ENCODE measurements at places on chromosomes 12 and 14. TPM values are rescaled to one million over a fixed set of nuclear protein-coding genes. Genes with fewer than 3 reads are reported as not detected.

SLC24A4 gene
- total RNA-seq: 0.63 TPM

KRT81 gene
- total RNA-seq: not detected

PIWIL1 gene
- total RNA-seq: not detected

LRP1 gene
- total RNA-seq: 135 TPM

TOMM20L gene
- not detected for total RNA-seq

PSEN1 gene
- 85.8 TPM for total RNA-seq

CLEC2A gene
- total RNA-seq: not detected

NEUROD4 gene
- total RNA-seq: 4.4 TPM

RPL10L gene
- not detected for total RNA-seq

CCDC38 gene
- total RNA-seq: not detected

KCNK13 gene
- 0.31 TPM for total RNA-seq

WNT1 gene
- not detected for total RNA-seq

IL22 gene
- total RNA-seq: not detected

GPR162 gene
- total RNA-seq: 57.0 TPM

MGAT4C gene
- total RNA-seq: 77.3 TPM

AVPR1A gene
- total RNA-seq: 7.2 TPM

TPPP2 gene
- total RNA-seq: not detected

HSP90AA1 gene
- total RNA-seq: 484 TPM

TCL1B gene
- not detected for total RNA-seq

PCNX1 gene
- total RNA-seq: 210 TPM

SLC39A5 gene
- total RNA-seq: not detected

PTGDR gene
- not detected for total RNA-seq

GLIPR1L1 gene
- total RNA-seq: not detected

KERA gene
- total RNA-seq: 0.31 TPM

PPP1R36 gene
- total RNA-seq: not detected

SCN8A gene
- total RNA-seq: 134 TPM

LRRC10 gene
- not detected for total RNA-seq

PLCZ1 gene
- not detected for total RNA-seq

CCDC184 gene
- total RNA-seq: 15.7 TPM

ANAPC5 gene
- total RNA-seq: 234 TPM

ARHGEF40 gene
- 20.7 TPM for total RNA-seq

LTB4R gene
- total RNA-seq: 1.6 TPM

IL31 gene
- total RNA-seq: not detected

ADGRD1 gene
- 4.1 TPM for total RNA-seq

PPP1R1A gene
- total RNA-seq: 10.0 TPM

TMEM63C gene
- 21.6 TPM for total RNA-seq

BCL2L2 gene
- 20.3 TPM for total RNA-seq

ANO2 gene
- total RNA-seq: 4.4 TPM

TBX5 gene
- total RNA-seq: not detected

RHOF gene
- total RNA-seq: 17.8 TPM

EFS gene
- total RNA-seq: 24.1 TPM

SLCO1B1 gene
- total RNA-seq: not detected

NOVA1 gene
- total RNA-seq: 107 TPM

LMNTD1 gene
- total RNA-seq: not detected

CCDC91 gene
- total RNA-seq: 76.4 TPM

AKAP3 gene
- 2.5 TPM for total RNA-seq

CRIP1 gene
- total RNA-seq: 1.6 TPM

FOXM1 gene
- 3.4 TPM for total RNA-seq

LALBA gene
- not detected for total RNA-seq

IL23A gene
- total RNA-seq: not detected

LRRK2 gene
- 11.6 TPM for total RNA-seq

FGF23 gene
- total RNA-seq: not detected

VIPAS39 gene
- 35.1 TPM for total RNA-seq
